ENCODE measurements at places on chromosomes 5 and 9. TPM values are rescaled to one million over a fixed set of nuclear protein-coding genes. Genes with fewer than 3 reads are reported as not detected.

FANCG gene
- total RNA-seq: 22.5 TPM

PIP5K1B gene
- under 0.01 TPM for total RNA-seq

MAML1 gene
- total RNA-seq: 13.9 TPM

UBE2D2 gene
- total RNA-seq: 56.6 TPM

SELENOP gene
- 15.5 TPM for total RNA-seq

PCDHGB6 gene
- total RNA-seq: 4.2 TPM

SPACA9 gene
- 2.2 TPM for total RNA-seq

PLAC8L1 gene
- total RNA-seq: not detected

TXNDC8 gene
- not detected for total RNA-seq

ANKRD34B gene
- total RNA-seq: not detected

PCDHB7 gene
- under 0.01 TPM for total RNA-seq

ZFP2 gene
- 0.86 TPM for total RNA-seq

HOMER1 gene
- total RNA-seq: 12.6 TPM

LHX3 gene
- total RNA-seq: not detected

ZBTB34 gene
- total RNA-seq: 6.9 TPM

DNAH5 gene
- 0.97 TPM for total RNA-seq

GARNL3 gene
- total RNA-seq: 0.86 TPM

TAF11L10 gene
- not detected for total RNA-seq

SLC12A7 gene
- 9.5 TPM for total RNA-seq

PIP5KL1 gene
- total RNA-seq: 2.6 TPM

SMIM23 gene
- total RNA-seq: not detected

SOHLH1 gene
- total RNA-seq: not detected

ABO gene
- not detected for total RNA-seq

EQTN gene
- not detected for total RNA-seq

SMIM33 gene
- not detected for total RNA-seq

TLX3 gene
- not detected for total RNA-seq

RASEF gene
- total RNA-seq: 0.97 TPM

INSL6 gene
- total RNA-seq: 0.64 TPM

C5orf34 gene
- total RNA-seq: 3.9 TPM

HAVCR1 gene
- not detected for total RNA-seq

SMC2 gene
- 19.0 TPM for total RNA-seq

LSM11 gene
- 5.6 TPM for total RNA-seq

UAP1L1 gene
- total RNA-seq: 16.0 TPM

ANKRD31 gene
- under 0.01 TPM for total RNA-seq

RLN2 gene
- total RNA-seq: 0.43 TPM

All from fibroblast of villous mesenchyme (primary cell).